ENCODE measurements at places on chromosomes 2 and 18. TPM values are rescaled to one million over a fixed set of nuclear protein-coding genes. Genes with fewer than 3 reads are reported as not detected.
A peak's percentile ranks its signal among the peaks of the same experiment; 100 is the strongest.

GRCh38 chr2:171307560-171307959, 126.2 kb downstream of the METTL8 start:
- no peaks in the 10 kb centered on the region for H3K36me3 ChIP-seq
- no peak for DNase-seq
- H3K27me3 ChIP-seq = no peaks in the 10 kb centered on the region
- H3K4me1 ChIP-seq = no peaks in the 10 kb centered on the region
- no peak overlapping the region for H3K4me3 ChIP-seq

DNA sequence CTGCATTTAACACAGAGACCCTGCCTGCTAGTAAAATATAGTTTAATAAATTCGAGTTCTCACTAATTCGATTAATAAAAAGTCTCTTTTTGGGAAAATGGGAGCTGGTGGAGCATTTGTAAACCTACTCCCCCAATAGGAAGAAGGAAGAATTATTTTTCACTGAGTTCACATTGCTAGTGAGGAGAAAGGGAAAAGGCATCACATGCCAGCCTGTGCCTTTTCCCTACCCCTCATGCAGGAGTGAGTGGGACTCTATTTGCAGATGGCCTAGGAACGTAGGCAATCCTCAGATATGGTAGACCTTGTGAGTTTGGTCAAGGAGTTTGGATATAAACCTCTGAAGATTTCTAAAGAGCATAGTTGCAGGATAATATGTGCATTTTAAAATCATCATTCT, 218.4 kb upstream of the TRIB2 start:
- H3K27ac ChIP-seq = peak overlapping the region; percentile 80
- H3K4me3 ChIP-seq = peak overlapping the region; percentile 38
- no peak for DNase-seq

DNA sequence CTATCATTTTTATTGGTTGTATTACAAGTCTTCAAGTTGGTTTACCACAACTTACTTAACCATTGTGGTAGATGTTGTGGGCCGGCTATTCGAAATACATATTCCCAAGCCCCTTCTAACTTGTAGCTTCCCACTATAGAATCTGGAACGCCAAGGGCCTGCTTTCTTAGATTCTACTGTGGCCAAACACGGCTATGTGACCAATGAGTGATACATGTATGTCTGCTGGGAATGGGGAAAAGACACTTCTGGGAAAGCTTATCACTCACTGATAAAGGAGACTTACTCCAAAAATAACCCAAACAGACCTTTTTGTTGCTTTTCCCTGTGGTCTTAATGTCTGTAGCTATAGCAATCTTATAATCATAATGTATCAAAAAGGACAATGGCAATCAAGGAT, 24.5 kb downstream of the STRN start:
- no peaks in the 10 kb centered on the region for H3K4me1 ChIP-seq
- no peaks in the 10 kb centered on the region for H3K27me3 ChIP-seq
- no peak for DNase-seq
- peaks cover 3% of the 10 kb centered on the region for H3K36me3 ChIP-seq
- no peak overlapping the region for H3K4me3 ChIP-seq
- H3K27ac ChIP-seq = no peak overlapping the region

DNA sequence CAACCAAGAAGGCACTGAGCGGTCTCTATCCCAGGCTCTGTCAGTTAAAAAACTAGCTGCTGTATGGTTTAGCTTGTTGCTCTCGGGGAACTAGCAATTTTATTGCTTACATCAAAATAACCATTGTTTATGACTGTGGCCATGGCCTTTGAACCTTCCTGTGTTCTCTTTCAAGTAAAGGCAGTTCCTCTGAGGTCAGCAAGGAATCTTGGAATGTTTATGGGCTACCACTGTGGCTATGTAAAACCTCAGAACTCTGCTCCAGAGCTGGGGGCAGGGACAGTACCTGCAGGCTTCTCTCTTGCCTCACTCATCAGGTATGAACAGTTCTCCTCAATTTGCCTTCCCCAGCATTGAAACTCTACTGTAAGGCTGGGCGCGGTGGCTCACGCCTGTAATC, 416.0 kb upstream of the NETO1 start:
- no peak overlapping the region for H3K27ac ChIP-seq
- H3K36me3 ChIP-seq = no peaks in the 10 kb centered on the region

DNA sequence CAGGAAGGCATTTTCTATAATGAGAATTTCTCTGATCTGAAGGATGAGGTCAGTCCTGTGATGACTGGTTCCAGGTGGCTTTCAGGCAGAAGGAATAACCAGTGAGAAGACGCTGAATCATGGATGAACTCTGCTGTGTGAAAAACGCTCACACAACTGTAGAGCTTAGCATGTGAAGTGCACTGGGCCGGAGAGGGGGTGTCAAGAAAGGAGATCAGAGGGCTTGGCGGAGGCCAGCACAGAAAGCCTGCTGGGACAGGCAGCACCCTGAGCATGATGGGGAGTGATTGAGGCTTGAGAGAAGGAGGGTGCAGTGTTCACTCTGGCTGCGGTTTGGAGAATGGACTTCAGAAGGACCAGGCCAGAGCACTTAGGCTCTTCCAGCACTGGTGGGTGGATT, 236.5 kb downstream of the TPGS2 start:
- H3K27me3 ChIP-seq = no peaks in the 10 kb centered on the region
- H3K4me1 ChIP-seq = no peaks in the 10 kb centered on the region
- DNase-seq = no peak
- H3K27ac ChIP-seq = no peak overlapping the region

INO80C gene
- total RNA-seq = 25.5 TPM

DNA sequence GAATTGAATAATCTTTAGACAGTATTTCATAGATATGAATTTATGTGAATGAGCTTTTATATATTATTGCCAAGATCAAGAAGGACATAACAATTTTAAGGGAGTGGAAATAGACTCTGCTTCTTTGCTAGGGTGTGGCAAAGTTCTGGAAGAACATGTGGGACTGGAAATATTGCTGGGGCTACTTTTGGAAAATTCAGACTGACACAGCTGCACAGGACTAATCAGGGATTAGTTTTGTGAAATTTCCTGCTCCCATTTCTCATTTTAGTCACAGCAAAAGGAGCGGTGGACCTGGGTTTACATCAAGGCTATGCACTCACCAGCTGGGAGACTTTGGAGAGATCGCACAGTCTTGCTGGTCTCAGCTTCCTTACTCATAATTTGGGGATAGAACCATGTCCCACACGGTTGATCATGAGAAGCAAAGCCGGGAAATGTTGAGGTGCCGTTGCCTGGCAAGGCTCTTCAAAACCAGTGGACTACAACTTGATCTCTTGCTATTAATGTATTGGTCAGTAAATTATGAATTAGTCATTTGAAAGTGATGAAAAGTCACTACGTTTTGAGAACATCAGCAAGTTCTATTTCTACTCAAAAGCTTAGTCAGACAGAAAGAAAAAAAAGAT, 42.4 kb downstream of the IL1RL2 start:
- peaks cover 15% of the 10 kb centered on the region for H3K4me1 ChIP-seq
- no peaks in the 10 kb centered on the region for H3K27me3 ChIP-seq
- no peak for DNase-seq
- H3K36me3 ChIP-seq = no peaks in the 10 kb centered on the region
- H3K27ac ChIP-seq = no peak overlapping the region
- no peak overlapping the region for H3K4me3 ChIP-seq

LIPG gene
- total RNA-seq = not detected

DNA sequence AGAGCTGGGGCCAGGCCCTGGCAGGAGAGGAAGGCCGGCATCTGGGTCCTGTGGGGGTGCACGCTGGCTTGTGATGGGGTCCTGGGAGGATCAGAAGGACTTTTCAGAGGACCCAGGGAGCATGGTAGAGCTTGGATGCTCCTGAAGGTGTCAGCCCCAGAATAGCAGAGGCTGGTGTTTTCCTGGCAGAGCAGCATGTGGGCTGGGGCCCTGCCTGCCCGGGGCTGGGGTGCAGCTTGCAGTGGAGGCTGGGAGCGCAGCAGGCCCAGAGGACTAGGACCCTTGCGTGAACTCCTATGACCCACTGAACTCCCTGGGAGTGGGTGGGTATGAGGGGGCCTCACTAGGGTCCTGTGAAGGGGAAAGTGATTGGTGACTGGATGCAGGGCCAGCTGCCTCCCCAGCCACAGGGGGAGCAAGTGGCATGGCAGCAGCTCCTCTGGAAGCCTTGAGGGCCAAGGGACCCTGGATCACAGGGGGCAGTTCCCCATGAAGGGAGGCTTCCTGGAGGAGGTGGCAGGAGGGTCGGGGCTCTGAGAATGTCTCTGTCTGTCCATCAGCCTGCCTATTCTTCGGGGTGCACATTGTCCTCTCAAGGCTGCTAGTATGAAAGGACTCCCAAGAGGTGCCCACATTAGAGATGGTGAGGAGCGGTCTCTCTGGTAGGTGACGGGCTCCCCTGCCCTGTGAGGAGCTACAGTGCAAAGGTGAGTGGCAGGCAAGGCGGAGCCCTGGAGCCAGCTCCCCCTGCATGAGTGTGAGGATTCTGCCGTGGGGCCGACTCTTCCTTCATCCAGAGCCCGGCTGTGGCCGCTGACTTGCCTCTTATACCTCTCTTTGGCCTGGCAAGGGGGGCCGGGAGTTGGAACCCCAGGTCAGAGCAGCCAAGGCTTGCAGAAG, 249.0 kb downstream of the DYSF start:
- H3K4me3 ChIP-seq = no peak overlapping the region
- H3K27ac ChIP-seq = no peak overlapping the region
- H3K4me1 ChIP-seq = no peaks in the 10 kb centered on the region

BCL2 gene
- 125 TPM for total RNA-seq

- peak; percentile 76 for DNase-seq
- no peaks in the 10 kb centered on the region for H3K27me3 ChIP-seq
- H3K4me3 ChIP-seq = peak within 1 kb of the TSS; percentile 79
- peak within 1 kb of the TSS; percentile 59 for H3K27ac ChIP-seq
Observed at GRCh38 chr2:240136013-240136670, at the start of gene COPS9. TSS of gene COPS9 (minus strand) at chr2:240136305. CDS start at chr2:240136284, 21 bp downstream.

- peaks cover 99% of the 10 kb centered on the region for H3K4me1 ChIP-seq
- peak overlapping the region; percentile 87 for H3K4me3 ChIP-seq
- no peak for DNase-seq
- peak overlapping the region; percentile 92 for H3K27ac ChIP-seq
Observed at GRCh38 chr2:105791229-105791628, 46.5 kb downstream of the NCK2 start.

DNA sequence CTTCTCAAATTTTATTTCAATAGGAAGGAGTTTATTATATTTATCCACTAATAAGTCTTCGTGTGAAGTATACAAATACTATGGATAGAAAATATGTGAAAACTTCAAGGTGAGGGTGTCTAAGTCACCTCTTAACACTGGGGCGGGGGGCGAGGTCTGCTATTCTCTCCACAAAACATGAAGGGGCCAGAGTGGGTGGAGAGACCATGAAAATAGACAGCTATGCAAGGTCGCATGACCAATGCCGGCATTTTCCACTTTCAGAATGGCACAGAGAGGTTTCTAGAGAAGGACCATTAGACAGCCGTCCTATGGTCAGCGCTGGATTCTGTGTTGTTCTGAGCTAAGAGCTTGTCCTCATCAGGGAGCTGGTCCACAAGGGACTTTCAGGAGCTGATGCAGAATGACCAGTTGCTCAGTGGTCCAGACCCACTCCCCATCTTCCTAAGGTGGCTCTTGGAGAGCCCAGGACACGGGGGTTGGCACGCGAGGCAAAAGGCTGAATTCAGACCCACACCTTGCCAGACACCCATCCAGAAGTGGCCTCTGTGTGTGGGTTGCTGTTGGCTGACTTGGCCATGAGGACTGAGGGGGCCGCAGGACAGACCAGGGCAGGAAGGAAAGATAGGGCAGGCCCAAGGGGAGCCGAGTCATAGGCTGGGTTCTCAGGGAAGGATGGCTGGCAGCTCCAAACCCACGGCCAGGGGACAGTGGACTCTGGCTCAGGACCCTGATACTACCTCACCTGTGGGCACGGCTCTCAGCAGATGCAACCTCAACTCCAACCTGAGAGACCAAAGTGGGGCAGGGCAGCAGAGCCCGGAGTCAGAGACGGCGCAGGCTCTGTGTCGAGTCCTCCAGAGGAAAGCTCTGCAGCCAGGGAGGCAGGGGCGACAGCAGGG, 69.8 kb downstream of the NDUFA10 start:
- H3K27ac ChIP-seq = no peak overlapping the region
- DNase-seq = no peak
- no peak overlapping the region for H3K4me3 ChIP-seq

DNA sequence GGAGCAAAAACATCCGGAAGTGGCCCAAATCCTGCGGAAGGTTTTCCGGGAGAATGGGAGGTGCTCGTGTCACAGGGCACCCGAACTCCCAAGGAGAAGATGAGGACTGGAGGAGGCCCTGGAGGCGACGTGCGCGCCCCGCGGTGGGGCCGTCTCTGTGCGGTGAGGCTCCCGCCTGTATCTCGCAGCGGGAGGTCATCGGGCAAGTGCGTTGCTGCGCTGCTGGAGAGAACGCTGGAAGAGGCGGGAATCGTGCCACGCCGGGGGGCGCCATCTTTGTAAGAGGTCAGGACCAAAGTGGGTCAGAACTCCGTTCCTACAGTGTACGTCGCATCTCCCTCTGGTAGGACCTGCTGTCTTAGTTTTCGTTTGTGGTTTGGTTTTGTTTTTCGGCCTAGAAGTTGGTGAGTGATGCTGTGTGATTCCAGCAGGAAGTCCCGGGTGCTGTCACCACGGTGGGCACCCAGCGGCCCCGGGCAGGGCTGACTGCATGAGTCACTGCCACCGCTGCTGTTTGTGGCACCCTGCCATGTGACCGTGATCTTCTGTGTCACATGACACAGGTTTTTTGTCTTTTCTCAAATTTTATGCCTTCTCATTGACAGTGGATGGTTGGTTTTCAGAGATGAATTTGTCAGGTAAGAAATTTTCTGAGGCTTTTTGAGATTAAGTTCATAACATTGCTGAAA, 21.5 kb upstream of the ATP9B start:
- H3K27me3 ChIP-seq = no peaks in the 10 kb centered on the region
- no peaks in the 10 kb centered on the region for H3K4me1 ChIP-seq
- H3K36me3 ChIP-seq = no peaks in the 10 kb centered on the region
- H3K27ac ChIP-seq = no peak overlapping the region
- no peak for DNase-seq

GRCh38 chr2:94762600-94762999, 108.6 kb upstream of the TEKT4 start:
- H3K4me3 ChIP-seq = no peak overlapping the region
- no peaks in the 10 kb centered on the region for H3K36me3 ChIP-seq
- H3K27ac ChIP-seq = no peak overlapping the region
- H3K27me3 ChIP-seq = no peaks in the 10 kb centered on the region

- no peaks in the 10 kb centered on the region for H3K27me3 ChIP-seq
- H3K4me3 ChIP-seq = no peak overlapping the region
- H3K4me1 ChIP-seq = no peaks in the 10 kb centered on the region
- no peaks in the 10 kb centered on the region for H3K36me3 ChIP-seq
- no peak overlapping the region for H3K27ac ChIP-seq
Observed at GRCh38 chr2:183898641-183899040, 699.7 kb upstream of the ZNF804A start.

- no peak overlapping the region for H3K4me3 ChIP-seq
- H3K27ac ChIP-seq = no peak overlapping the region
- H3K36me3 ChIP-seq = peaks cover 24% of the 10 kb centered on the region
- H3K27me3 ChIP-seq = no peaks in the 10 kb centered on the region
- DNase-seq = no peak
Observed at GRCh38 chr2:29166242-29167039, 51.2 kb downstream of the CLIP4 start.

- peak overlapping the region; percentile 56 for H3K27ac ChIP-seq
- peaks cover 62% of the 10 kb centered on the region for H3K4me1 ChIP-seq
- no peaks in the 10 kb centered on the region for H3K36me3 ChIP-seq
- no peak for DNase-seq
Observed at GRCh38 chr2:157891643-157892041, 15.5 kb upstream of the ACVR1 start.

CCDC68 gene
- not detected for total RNA-seq

FLACC1 gene
- 7.0 TPM for total RNA-seq

All from CD4-positive, CD25-positive, alpha-beta regulatory T cell (primary cell).